Mesothelial cell of epicardium (in vitro differentiated cells): ENCODE measurements at places on chromosomes 3 and 15. TPM values are rescaled to one million over a fixed set of nuclear protein-coding genes. Genes with fewer than 3 reads are reported as not detected.

Gene CRABP1
- 144 to 156 TPM (median 155 TPM) in 3 replicates for total RNA-seq

Gene CSK
- total RNA-seq = 57.0 to 59.0 TPM (median 58.1 TPM) in 3 replicates

Gene ACAN
- total RNA-seq = 0.07 to 0.13 TPM (median 0.09 TPM) in 3 replicates

Gene LRRN1
- total RNA-seq = 59.1 to 63.8 TPM (median 60.2 TPM) in 3 replicates

Gene COLQ
- total RNA-seq = 9.1 to 10.0 TPM (median 10.0 TPM) in 3 replicates

Gene GOLGA8Q
- 0.49 to 1.9 TPM (median 0.87 TPM) in 3 replicates for total RNA-seq

Gene IMPDH2
- 207 to 217 TPM (median 216 TPM) in 3 replicates for total RNA-seq

Gene PROK2
- not detected in 3 replicates for total RNA-seq

Gene FBN1
- total RNA-seq = 60.3 to 67.9 TPM (median 62.6 TPM) in 3 replicates

Gene CCDC33
- total RNA-seq = 4.2 to 6.4 TPM (median 5.0 TPM) in 3 replicates

Gene CATSPER2
- total RNA-seq = 6.6 to 11.2 TPM (median 7.8 TPM) in 3 replicates

Gene MDFIC2
- not detected in 3 replicates for total RNA-seq

Gene GOLGA6B
- total RNA-seq = 0.18 to 0.57 TPM in 2 of 3 replicates, not detected in the other

Gene HDC
- not detected in 3 replicates for total RNA-seq
